ENCODE measurements at places on chromosomes 6 and 20. TPM values are rescaled to one million over a fixed set of nuclear protein-coding genes. Genes with fewer than 3 reads are reported as not detected.

DNA sequence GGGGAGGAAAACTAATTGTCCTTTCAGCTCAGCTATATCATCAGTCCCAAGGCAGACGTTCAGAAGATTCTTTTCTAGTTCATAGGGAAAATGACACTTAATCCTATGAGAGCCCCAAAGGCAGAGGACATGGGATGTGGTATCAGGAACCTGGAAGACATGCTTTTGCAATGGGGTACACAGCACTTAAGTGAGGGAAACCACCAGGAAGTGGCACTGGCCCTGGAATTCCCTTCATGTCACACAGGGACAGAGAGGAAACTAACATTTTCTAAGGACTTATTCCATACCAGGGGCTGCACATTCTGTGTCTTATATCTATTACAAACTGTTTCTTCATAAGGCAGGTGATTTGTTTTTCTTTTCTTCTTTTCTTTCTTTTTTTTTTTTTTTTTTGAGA lies 28.2 kb downstream of the VPS52 start:
- H3K27ac ChIP-seq, result no peak overlapping the region
- H3K27me3 ChIP-seq, result peaks cover 3% of the 10 kb centered on the region
- H3K4me3 ChIP-seq, result no peak overlapping the region
- peaks cover 18% of the 10 kb centered on the region for H3K4me1 ChIP-seq
- DNase-seq, result no peak

DNA sequence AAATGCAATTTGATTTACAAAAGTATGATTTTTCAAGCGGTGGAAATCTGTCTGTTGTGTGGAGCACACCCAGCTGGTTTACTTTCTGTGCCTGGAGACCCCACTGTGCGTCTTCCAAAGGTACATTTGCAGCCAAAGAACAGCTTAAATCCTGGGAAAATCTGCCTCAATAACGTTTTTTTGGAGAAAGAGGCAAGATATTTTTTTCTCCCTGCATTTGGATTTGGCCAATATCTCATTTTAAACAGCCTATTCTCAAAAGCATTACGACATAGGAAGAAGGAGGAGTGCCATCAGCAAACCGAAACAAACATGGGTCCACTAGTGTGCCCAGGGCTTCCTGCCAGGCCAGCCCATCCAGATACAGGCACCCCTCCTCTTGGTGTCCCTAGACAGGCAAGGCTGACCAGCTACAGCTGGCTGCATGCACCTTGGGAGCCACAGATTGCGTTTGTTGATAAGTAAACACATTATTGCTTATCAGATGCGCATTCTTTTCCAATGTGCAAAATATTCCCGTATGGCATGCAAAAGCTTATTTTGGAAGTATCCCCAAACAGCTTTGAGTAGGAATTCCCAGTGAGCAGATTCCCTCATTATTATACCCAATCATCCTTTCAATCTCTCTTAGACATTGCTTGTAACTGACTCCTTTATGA lies 184.5 kb upstream of the MARCKS start:
- H3K27me3 ChIP-seq, result peaks cover 2% of the 10 kb centered on the region
- H3K27ac ChIP-seq, result no peak overlapping the region
- DNase-seq, result no peak

- no peaks in the 10 kb centered on the region for H3K36me3 ChIP-seq
- H3K27me3 ChIP-seq, result no peaks in the 10 kb centered on the region
- no peak overlapping the region for H3K4me3 ChIP-seq
- no peak for DNase-seq
Observed at GRCh38 chr6:127092466-127092865, 26.0 kb upstream of the RSPO3 start.

CALHM6 gene
- 3.1 TPM for total RNA-seq

GRCh38 chr20:12927489-12927888 lies 81.3 kb upstream of the SPTLC3 start:
- no peak for DNase-seq
- H3K4me1 ChIP-seq, result no peaks in the 10 kb centered on the region
- H3K36me3 ChIP-seq, result no peaks in the 10 kb centered on the region
- H3K27me3 ChIP-seq, result peaks cover 7% of the 10 kb centered on the region

DNA sequence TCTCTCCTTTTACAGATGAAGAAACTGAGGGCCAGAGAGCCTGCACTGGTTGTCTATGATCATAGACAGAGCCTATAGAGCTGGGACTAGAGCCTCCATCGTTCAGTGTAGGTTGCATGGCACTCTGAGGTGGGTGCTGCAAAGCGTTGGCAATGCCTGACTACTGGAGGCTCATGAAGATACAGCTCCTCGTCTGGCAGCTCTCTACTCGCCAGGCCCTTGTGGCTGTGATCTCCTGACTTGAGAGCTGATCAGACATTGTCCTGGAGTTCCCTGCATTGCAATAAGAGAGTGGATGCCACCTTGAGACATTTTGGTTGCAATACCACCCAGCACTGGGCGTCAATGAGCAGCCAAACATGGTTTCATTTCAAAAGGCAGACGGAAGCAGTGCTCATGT lies 270.1 kb upstream of the ARID1B start:
- peaks cover 2% of the 10 kb centered on the region for H3K27me3 ChIP-seq
- peaks cover 3% of the 10 kb centered on the region for H3K4me1 ChIP-seq

All from activated naive CD4-positive, alpha-beta T cell treated with anti-CD3 and anti-CD28 coated beads for 36 hours (primary cell).